ENCODE measurements at places on chromosomes 1 and 21.

DNA sequence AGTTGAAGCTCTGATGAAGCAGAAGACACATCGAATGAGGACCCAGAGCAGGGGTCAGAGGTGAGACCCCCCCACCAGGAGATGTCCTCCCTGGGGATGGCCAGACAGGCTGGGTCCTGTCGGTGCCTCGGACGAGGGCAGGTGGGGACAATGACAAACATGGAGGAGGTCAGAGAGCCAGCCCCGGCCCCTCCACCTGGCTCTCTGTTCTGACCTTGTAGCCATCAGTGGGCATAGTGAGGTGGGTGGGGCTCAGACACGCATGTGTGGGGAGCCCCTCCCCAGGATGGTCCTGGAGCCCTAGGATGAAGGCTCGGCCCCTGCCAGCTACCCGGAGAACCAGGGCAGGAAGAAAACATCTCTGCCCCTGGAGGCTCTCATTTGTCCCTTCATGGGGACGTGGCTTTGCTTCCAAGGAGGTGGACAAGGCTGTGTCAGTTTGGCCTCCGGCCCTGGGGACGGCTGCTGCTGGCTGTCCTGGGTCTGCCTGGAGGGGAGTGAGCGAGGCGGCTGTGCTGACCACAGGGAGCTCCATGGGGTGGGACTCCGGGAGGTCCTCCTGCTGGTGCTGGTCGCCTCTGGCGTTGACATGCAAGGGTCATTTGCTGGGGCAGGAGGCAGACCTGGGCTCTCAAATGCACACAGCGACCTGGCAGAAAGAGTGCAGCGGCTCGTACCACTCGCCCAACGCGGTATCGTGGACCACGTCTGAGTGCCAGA is 2.6 kb downstream of the KRTAP10-6 start:
- DNase-seq, result no peak

GRCh38 chr1:15918962-15919715 is 56.8 kb downstream of the ZBTB17 start:
- DNase-seq, result peak; percentile 33

- no peak for DNase-seq
These were observed 37.2 kb upstream of the HMGB4 start for GRCh38 chr1:33826711-33827110.

DNA sequence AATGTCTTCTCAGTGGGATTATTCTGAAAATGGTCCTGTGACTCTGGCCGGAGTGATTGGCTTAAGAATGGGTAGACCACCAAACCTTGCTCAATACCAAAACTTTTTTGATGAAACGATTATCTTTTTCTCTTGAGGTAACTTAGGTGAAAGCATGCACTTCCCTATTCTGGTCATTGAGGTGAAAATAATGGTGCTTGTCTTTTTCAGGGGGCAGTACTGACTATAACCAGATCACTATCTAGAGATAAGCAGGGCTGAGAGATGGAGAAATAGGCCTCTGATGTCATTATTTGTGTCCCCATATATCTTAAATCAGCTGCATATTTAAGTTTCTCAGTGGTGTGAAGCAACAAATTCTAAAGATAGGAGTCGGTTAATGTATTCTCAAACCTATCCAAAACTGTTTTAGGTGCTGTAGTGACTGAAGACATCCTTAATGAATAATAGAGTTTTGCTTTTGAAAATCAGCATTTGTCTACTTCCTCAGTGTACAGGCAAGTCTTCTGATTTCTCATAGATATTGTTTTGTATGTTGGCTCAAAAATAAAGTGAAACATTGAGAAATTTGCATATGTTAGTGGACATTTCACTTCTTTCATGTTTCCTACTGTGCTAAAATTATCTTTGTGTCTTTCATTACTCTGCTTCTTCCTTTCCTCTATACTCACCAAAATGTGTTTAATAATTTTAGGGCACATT is 735.3 kb upstream of the ADGRL4 start:
- no peak for DNase-seq
